ENCODE measurements at places on chromosomes 2 and 18.

DNA sequence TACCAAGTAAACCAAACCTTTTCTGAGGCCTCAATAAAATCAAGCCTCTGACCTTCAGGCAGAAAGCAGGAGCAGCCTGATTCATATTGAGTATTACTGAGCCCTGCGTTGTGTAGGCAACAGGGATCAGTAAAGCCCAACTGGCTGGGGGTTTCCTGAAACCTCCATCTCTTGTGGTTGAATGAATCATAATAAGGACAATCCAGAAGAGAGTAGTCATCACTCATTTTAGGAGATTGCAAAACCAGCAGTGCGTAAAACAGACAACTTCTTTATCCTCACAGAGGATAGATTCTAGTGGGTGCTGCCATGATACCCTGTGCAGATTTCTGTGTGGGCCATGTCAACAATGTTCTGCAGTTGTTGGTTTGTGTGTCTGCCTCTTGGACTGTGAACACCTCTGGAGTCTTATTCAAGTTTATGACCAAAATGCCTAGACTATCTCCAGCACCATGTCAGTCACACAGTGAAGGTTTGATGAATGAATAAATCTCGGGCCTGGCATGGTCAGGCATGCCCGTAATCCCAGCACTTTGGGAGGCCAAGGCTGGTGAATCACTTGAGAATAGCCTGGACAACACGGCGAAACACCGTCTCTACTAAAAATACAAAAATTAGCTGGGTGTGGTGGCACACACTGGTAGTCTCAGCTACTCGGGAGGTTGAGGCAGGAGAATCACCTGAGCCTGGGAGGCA lies 51.8 kb upstream of the RAB27B start:
- no peak for DNase-seq

DNA sequence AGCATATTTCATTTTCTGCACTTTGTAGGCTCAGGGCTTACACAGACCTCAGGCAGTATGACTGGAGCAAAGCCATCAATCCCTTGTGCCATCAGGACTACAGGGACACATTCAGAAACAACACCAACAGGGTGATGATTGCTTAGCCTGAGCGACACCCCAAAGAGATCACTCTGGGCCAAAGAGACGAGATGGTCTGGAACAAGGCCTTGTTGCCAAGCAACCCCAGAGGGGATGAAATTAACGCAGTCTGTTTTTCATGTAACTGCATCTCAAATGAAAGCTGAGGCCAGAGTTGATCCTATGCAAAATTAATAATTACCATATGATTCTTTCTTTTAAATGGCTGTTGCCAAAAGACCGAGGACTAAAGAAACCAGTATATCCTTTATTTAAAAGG lies 20.2 kb upstream of the B3GNT2 start:
- no peak for DNase-seq

DNA sequence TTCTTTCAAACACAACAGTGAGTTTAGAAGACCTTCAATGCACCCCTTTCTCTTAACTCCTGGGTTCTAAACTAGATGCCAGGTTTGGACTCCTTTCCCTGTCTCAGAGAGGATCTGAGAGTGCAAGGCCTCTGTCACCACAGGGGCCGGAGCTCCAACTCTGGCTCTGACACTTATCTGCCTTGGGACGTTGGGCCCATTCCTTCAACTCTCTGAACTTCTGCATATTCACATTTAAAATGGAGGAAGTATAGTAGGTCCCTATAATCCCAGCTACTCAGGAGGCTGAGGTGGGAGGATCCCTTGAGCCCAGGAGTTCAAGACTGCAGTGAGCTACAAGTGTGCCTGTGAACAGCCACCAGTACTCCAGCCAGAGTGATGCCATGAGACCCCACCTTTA lies 44.1 kb upstream of the ZFP36L2 start:
- no peak for DNase-seq

DNA sequence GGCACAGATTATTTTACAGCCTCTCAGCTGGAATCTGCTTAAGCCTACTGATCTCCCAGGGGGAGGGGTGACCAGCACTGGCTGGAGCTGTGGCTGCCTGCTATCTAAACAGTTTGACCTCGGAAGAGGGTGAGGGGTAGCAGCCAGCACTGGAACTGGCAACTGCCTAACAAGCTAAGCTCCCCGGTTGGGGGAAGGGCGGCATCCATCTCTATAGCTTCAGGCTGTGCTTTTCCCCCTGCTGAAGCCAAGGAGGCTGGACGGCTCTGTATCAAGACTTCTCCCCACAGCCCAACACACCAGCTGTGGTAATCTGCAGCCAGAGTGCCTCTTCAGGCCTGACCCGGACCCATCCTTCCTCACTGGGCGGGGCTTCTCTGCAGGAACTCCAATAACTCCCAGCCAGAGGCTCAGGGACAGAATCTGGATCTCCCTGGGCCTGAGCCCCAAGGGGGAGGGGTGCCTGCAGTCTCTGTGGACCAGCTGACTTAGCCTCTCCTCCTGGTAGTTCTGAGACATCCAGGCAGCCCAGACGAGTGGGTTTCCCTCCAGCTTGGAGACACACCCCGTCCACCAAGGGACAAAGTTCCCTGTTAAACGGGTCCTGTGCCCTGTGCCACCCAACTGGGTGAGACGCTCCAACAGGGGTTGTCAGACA lies 560.2 kb downstream of the LRP1B start:
- DNase-seq: no peak

- no peak for DNase-seq
Measured at GRCh38 chr2:46430992-46431391, 48.4 kb upstream of the TMEM247 start.
